Activated CD8-positive, alpha-beta memory T cell treated with anti-CD3 and anti-CD28 coated beads, Interleukin-2, amount 10 ng/mL, durations not matched to agents 7 days and 5 days (primary cell): ENCODE measurements at places on chromosomes 16 and 17.
A peak's percentile ranks its signal among the peaks of the same experiment; 100 is the strongest.

DNA sequence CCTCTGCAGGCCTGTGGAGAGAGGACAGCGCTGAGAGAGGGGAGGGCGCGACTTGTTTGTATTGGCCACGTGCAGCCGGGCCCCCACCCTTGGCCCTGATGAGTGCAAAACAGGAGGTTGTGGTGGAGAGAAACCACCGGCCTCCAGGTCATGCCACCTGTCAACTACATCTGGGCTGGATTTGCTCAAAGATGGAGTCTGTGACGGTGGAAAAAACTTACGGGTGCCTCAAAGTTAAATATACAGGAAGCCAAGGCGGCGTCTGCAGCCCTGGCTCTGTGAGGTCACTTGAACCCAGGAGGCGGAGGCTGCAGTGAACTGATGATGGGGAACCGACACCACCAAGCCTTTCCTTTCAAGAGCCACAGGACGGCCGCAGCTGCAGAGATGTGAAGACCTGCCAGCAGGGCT, 15.7 kb downstream of the C16orf74 start:
- peak; percentile 85 for DNase-seq

DNA sequence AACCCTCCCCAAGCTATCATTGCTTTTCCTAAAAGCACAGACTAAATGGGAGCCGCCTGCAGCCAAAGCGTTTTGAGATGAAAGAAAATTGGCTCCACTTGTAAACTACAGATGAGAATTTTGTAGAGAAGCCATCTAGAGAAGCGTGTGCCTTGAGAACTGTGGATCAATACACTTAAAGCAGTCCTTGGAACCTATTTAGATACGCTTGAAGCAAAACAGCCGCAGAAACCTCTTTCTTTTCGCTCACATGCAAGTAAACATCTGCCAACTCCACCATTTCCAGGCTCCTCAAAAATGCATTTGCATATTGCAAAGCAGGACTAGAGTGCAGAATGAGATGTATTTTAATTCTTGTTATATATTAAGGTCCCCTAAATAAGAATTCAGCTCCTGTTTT, 13.1 kb downstream of the KIAA0513 start:
- DNase-seq: no peak

DNA sequence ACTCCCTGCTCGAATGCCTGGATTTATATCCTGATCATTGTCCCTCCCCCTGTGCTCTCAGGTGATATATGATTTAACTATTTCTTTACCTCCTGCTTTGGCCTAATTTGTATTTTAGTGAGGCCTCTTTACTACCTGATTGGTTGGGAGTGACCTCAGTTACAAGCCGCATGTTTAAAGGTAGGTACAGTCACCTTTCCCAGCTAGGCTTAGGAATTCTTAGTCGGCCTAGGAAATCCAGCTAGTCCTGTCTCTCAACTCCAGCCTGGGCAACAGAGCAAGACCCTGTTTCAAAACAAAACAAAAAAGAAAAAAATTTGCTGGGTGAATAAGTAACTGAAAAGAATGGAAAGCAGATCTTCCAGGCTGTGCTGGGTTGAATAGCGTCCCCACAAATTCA, 26.8 kb upstream of the ST6GALNAC2 start:
- no peak for DNase-seq

DNA sequence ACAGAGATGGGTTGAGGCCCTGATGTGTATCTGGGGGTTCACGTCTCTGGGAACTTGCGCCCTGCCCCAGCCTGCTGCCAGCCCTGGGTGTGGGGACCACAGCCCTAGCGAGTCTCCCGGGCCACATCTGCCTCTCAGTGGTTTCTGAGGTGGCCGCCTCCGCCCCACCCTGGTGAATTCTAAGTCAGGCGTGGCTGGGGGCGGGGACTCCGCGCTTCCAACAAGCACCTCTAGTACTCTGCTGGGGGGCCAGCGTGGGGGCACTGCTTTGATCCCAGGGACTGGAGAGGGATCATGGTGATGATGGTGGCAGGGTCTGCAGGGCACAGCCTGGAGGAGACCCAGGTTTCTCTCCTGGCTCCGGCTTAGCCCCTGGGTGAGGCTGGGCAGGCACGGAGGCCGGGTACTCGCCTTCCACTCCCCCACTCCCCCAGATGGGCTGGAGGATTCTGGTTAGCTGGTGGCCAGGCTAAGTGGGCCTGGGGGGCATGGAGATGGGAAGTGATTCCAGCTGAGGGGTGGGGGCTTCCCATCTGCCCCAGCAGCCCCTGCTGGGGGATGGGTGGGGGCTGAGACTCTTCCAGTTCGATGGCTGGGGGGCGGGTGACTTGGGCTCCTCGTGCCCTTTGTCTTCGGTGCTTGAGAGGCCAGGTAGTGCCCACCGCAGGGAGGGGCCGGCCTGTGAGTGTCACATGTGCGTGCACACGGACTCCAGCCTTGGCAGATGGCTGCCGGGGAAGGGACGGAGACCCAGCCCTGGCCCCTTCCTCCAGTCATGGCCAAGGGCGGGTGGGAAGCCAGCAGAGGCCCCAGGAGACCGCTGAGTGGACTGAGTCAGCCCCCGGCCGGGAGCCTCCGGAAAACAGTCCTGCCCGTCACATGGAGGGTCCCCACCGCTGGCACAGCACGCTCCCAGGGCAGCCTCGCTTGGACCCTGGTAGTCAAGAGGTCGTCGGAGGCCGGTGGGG, 3.9 kb downstream of the GLIS2 start:
- peak; percentile 89 for DNase-seq

GRCh38 chr16:12390644-12391043, 413.0 kb downstream of the CPPED1 start:
- no peak for DNase-seq

GRCh38 chr16:84220851-84221250, 19.0 kb downstream of the KCNG4 start:
- no peak for DNase-seq

- DNase-seq: peak; percentile 63
These were observed at the start of gene ANKRD13B for GRCh38 chr17:29592850-29593551. ANKRD13B (plus strand) TSS chr17:29593132; CDS start chr17:29593622, 490 bp downstream.

GRCh38 chr17:45298546-45299285, 18.1 kb downstream of the MAP3K14 start:
- DNase-seq: no peak

GRCh38 chr16:75208242-75208825, 1.4 kb upstream of the CTRB2 start:
- DNase-seq: no peak

GRCh38 chr17:34862384-34862783, 98.9 kb downstream of the CCT6B start:
- no peak for DNase-seq

DNA sequence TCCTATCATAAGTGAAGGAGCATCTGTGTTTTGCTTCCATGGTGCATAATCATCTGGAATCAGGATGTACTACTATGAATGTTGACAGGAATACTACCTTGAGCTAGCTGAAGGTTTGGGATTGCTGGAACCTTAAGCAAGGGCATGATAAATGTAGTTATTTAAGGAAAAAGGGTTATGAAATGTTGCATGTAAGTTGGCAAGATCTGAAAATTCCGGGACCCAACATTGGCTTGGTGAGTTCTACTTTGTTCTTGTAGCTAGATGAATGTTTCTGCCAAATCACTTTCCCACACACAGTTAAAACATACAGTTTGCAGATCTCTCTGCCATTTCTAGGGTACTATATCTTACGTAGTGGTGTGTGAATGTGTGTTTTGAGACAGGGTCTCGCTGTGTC, 13.6 kb downstream of the RHOT1 start:
- no peak for DNase-seq

DNA sequence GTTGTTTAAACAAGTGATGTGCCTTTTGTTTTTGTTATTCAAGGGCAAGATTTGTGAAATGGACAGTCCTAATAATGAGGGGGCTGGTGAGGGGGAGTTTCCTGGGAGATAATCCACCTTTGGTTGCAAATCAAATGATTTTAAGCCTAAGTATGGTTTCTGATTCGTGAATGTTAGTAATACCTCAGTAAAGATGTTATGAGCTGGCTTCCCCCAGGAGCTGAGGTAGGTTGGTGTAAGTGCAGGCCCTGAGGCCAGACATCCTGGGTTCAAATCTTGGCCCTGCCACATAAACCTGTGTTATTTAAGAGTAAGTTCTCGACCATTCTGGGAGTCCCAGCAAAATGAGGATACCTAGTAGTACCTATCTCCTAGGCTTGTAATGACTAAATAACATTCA, 1.5 kb downstream of the SNX29 start:
- no peak for DNase-seq

GRCh38 chr16:12845282-12845681, 41.6 kb upstream of the CPPED1 start:
- no peak for DNase-seq

DNA sequence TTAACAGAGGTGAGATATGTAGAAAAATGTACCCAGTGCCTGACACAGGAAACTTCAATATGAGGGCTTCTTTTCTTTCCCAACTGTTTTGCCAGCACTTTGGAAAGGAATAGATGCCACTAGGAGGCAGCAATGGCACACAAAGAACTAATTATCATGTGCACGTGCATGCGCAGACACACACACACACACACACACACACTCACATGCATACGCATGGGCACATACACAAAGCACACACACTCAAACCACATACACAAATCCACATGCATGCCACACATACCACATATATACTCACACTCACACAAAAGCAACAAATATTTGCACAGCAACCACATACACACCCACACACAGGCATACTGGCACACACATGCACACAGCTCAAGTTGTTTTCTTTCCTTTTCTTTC, 8.8 kb upstream of the CEP112 start:
- peak; percentile 49 for DNase-seq

GRCh38 chr17:49564638-49565037, 11.0 kb upstream of the NXPH3 start:
- no peak for DNase-seq

- no peak for DNase-seq
These were observed 216.6 kb upstream of the KCNJ16 start for GRCh38 chr17:69858460-69858859.

GRCh38 chr17:14311981-14312380, 11.1 kb downstream of the HS3ST3B1 start:
- no peak for DNase-seq

DNA sequence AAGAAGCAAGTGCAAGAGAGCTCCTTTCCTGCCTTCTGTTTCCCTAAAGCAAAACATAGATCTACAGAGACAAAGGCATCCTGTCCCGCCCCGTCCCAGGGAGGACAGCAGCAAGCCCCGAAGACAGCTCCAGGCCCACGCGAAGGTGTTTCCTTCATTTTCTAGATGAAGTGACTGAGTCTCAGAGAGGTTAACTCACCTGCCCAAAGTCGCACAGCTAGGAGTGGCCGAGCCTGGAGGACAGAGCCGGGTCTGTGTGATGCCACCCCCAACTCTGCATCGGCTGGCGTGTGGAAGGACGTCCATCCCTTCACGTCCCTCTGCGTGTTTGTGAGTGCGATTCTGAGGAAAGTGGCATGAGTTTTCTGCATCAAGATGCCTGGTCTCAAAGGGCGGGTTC, 187.2 kb upstream of the CHMP6 start:
- no peak for DNase-seq

DNA sequence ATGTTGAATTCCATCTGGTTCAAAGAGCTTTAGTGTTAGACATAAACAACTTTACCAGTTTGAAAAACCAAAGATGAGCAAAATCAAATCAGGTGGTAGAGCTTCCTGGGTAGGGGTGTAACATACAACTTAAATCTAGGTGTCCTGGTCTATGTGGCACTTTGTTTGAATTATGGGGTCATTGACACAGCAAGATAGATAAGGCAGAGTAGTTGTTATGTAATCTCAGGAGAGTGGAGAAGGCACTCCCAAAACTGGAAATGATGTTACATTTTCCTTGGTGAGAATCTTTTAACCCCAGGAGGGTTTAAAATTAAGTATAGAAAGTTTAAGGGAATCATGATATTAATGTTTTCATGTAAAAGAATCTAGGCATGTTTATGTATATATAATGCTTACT, 31.9 kb downstream of the CCDC42 start:
- no peak for DNase-seq

- DNase-seq: no peak
These were observed 38.6 kb downstream of the CDRT15 start for GRCh38 chr17:14198013-14198412.

DNA sequence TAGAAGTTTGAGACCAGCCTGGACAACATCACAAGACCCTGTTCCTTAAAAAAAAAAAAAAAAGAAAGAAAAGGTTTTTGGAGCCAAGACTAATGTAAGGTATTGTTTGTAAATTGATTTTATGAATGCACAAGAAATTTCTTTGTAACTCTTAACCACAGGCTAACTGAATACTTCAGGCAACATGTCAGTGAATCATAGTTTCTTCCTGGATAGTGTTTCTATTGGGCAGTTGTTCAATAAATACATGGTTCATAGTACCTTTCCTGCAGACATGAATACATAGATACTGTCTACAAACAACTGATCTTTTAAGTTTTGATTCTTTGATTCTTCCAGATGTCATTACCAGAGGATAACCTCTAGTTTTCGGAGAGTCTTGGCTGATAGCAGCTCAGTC, 11.6 kb downstream of the DDX42 start:
- no peak for DNase-seq

DNA sequence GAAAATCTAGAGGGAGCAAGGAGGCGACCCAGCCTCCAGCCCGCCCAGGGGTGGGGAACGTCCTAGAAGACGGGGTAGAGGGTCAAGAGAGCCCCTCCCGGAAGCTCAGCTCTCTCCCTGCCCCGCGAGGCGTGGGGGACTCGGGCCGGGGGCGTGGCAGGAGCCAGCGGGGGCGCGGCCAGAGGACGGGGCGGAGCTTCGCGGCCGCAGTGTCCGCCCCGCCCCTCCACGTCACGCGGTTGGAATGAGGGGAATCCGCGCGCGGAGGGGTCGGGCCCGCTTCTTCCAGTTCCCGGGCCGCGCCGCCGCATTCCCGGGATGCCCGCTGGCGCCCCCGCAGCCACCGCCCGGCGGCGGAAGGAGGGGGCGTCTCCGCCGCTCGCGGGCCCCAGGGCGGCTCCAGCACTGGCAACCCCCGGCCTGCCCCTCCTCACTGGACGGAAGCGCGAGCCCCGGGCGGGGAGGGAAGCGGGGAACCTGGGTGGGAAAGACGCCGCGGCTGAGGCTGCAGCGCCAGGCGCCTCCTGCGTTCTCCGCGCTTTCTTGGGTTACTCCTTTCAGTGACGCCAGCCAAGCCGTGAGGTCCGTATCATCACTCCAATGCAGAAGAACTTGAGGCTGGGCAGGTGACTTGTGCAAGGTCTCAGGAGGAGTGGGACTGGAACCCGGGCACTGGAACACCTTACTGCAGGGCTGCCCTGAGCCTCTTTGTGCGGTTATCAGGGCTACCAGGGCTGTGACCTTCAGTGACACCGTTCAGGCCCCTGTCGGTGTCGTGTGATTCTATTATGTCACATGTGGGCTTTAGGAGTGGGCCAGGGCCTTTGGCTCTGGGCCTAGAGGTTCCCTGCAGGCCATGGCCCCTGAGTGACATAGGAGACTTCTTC, 4.3 kb downstream of the MYO1C start:
- DNase-seq: peak; percentile 76

DNA sequence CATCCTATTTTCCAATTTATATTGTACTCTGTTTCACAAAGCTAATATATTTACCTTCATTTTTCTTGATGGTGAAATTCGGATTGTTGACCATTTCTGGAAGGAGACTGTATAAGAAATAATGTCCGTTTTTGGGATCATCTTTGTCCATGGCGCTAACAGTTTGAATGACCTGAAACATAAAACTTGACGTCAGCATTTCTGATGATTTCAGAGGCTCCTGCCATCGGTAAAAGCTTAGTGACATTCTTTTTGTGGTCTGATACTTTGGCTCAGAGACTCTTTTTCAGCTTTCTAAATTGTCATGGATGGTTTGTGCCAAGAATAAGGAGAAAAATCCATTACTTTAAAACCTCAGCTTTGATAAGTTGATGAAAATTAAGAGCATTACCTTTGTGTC, 322.5 kb downstream of the CDH8 start:
- DNase-seq: no peak

- no peak for DNase-seq
These were observed 4.8 kb downstream of the SPHK1 start for GRCh38 chr17:76388966-76389888.
